Lower leg skin (tissue), 4 donors: ENCODE measurements at places on chromosomes 12 and 14. TPM values are rescaled to one million over a fixed set of nuclear protein-coding genes. Genes with fewer than 3 reads are reported as not detected.

DNA sequence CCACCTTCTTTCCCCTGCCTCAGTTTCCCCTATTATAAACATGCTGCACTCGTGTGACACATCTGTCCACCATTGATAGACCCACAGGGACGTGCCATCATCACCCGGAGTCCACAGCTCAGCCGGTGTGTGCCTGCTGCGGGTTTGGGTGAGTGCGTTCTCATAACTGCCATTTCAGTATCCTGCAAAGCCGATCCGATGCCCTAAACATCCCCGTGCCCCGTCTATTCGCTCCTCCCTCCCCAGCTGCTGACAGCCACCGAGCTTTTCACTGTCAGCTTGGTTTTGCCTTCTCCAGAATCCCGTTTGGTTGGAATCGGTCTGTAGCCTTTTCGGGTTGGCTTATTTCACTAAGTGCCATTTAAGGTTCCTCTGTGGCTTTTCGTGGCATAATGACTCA lies 3.9 kb downstream of the LRCOL1 start:
- no peak for DNase-seq

DNA sequence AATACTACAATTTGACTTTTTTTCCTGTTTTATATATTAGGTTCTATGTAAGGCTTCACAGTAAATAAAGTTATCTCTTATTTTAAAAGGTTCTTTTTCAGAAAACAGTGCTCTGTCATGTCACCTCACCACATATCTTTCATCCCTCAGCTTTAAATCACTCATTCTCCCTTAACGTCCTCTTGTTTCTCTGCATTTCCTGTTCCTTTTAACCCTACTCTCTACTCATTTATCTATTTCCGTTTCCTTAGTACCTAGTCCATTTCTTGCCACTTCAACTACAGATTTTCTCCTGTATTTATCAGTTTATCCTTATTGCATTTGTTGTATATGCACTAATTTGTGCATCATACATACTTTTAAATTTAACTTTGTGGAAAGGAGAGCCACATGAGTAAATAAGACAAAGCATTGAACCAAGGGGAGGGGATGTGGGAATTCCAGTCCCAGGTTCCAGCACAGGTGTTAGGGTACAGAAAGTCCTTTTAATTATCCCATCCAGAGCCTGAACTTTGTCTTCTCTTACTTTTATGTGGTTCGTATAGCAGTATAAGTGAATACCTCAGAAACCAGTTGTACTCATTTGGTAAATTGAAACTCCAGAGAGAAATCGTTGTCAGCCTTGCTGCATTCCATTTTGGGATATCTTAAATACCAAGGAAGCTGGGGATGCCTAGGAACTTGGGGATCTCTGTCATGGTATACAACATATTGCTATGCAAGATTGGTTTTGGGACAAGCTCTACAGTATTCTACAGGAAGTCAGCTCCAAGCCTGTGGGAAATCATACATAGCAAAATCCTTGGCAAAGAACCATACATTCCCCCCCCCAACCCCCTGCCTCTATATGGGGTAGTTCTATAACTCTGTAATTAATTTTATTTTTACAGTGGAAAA lies 120.5 kb downstream of the DIP2B start:
- no peak for DNase-seq

GRCh38 chr14:99548871-99549515 lies 55.0 kb downstream of the CCDC85C start:
- no peak for DNase-seq

- no peak for DNase-seq
These were observed 883 bp upstream of the MYL2 start for GRCh38 chr12:110921262-110921661.

DNA sequence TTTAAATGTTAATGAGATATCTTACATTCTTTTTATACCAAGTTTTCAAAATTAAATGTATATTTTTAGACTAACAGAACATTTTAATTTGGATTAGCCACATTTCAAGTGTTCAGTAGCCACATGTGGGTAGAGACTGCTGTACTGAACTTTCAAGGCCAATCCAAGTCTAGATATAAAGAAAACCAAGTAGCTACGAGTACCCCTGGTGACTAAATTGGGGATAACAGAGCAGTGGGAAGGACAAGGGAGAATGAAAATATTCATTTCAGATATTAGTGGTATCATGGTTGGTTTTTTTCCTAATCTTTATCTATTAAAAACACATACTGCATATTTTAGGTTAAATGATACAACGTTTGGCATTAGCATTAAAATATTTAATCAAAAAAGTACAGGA lies 69.4 kb upstream of the RHOJ start:
- no peak for DNase-seq

DNA sequence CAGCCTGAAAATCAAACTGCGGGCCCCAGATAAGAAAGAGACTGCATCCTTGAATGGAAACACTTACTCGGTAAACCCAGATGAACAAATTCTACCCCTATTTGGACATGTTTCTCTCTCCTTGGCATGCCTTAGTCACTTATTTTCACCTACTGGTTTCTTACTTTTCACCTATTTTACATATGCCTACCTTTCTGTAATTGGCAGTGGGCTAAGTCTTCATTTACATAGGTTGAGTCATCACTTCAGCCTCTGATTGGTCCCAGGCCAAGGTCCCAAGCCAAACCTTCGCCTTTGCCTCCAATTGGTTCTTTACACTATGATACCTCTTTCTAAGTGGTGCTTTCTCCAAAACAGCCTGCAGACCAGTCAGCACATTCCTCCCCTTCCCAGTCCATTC lies 111.3 kb downstream of the DYRK2 start:
- DNase-seq: no peak

DNA sequence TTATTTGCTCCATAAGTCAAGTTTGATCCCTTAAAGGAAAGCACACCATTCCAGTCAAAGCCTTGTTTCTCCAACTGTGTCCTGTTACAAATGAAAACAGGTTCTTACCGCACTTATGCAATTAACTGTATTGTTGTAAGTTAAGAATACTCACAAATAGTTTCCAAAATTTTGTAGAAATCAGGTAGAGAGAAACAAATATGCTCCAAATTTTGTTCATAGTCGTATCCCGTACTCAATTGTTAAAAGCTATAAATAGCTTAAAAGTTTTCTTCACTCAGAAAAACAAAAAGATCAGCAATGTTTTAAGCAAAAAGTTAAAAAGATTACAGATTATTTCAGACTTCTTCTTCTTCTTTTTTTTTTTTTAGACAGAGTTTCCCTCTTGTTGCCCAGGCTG lies 4.0 kb upstream of the AACS start:
- no peak for DNase-seq

- no peak for DNase-seq
These were observed 123.1 kb upstream of the RASSF8 start for GRCh38 chr12:25835385-25835784.

DNA sequence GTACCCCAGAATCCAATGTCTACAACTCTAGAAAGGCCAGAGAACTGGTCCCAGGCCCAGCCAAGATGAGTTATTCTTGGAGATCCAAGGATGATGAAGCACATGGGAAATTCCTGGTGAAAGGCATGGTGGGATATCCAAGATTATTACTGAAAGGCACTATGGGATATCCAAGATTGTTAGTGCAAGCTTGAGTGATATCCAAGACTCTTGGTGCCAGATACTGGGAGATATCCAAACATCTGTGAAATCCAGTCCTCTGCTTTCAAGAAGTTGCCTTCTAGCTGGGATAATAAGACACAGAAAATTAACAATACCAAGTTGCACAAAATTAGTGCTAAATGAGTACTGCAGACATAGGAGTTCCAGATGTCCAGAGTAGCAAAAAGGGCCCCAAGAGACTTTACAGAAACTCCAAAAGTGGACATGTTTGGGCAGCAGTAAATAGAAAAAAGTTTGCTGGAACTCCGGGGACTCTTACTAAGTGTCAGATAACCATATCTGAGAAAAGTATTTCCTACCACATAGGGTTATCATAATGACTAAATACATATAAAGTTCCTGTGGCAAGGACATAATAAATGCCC lies 34.6 kb downstream of the PHLDA1 start:
- no peak for DNase-seq

OTUB2 gene
- total RNA-seq: 12.6 TPM

SIX1 gene
- 1.2 TPM for total RNA-seq

RNASE2 gene
- total RNA-seq: not detected

C12orf60 gene
- not detected for total RNA-seq

YAF2 gene
- total RNA-seq: 14.7 TPM

MMAB gene
- 15.5 TPM for total RNA-seq
